Breast epithelium (tissue), 4 donors: ENCODE measurements at places on chromosomes 6 and 20.
A peak's percentile ranks its signal among the peaks of the same experiment; 100 is the strongest.

- H3K36me3 ChIP-seq = no peaks in the 10 kb centered on the region
- H3K4me1 ChIP-seq = no peaks in the 10 kb centered on the region
- H3K27ac ChIP-seq = no peak overlapping the region
- no peak for DNase-seq
- no peak overlapping the region for H3K4me3 ChIP-seq
- H3K27me3 ChIP-seq = no peaks in the 10 kb centered on the region
Observed at GRCh38 chr6:30331981-30332380, 5.3 kb downstream of the TRIM39 start.

- peaks cover 4% of the 10 kb centered on the region for H3K27me3 ChIP-seq
- no peaks in the 10 kb centered on the region for H3K4me1 ChIP-seq
- no peaks in the 10 kb centered on the region for H3K36me3 ChIP-seq
Observed at GRCh38 chr20:598133-598850, 11.8 kb downstream of the TCF15 start.

DNA sequence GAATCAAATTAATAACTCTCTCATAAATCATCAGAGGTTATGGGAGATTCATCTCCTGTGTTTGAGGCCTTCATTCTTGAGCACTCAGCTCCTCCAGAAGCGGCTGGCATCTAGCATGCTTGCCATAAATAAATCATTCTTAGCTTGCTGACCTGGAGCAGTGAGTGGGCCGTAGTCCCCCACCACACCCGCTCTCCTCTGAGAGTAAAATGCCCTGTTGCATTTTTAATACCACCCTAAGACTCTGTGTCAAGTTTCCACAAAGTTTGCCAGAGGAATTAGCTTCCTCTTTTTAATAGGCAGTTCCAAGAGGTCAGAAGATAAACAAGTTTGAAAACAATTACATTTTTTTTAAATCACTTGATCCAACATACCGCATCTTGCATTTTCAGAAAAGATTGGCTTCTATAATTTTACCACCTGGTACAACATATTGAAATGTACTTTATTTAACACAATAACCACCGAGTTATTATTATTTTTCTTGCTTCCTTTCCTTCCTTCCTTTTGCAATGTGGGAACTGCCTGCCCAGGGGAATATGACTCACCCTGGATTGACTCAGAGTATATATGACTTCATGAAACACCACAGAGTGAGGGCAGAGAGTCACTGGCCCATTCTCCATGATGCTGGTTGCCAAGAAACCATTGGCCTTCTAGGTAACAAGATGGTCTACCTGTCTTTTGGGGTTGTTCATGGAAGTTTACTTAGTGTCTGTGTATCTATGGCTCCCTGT lies 29.4 kb upstream of the CLIC5 start:
- H3K4me3 ChIP-seq = no peak overlapping the region
- no peaks in the 10 kb centered on the region for H3K36me3 ChIP-seq

DNA sequence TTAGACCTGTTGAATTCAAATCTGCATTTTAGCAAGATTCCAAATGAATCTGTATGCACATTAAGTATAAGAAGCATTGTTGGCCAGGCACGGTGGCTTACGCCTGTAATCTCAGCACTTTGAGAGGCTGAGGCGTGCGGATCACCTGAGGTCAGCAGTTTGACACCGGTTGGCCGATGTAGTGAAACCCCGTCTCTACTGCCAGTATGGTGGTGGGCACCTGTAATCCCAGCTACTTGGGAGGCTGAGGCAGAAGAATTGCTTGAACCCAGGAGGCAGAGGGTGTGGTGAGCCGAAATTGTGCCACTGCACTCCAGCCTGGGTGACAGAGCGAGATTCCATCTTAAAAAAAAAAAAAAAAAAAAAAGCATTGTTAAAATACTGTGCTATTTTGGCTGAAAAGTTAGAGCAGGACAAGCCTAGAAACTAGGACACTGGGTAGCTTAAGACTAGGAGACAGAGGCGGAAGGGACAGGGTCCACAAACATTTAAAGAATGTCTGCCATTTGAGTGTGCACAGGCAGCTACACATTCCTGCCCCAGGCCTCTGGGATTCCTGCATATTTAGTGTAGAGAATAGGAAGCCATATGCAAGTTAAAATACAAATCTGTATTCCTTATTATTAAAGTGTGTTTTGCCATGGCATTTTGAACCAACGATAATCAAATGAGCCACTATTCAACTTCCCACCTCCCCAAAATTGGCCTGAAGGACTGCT lies 45.1 kb upstream of the EEF1A1 start:
- no peaks in the 10 kb centered on the region for H3K4me1 ChIP-seq
- no peak overlapping the region for H3K27ac ChIP-seq
- no peak overlapping the region for H3K4me3 ChIP-seq
- H3K27me3 ChIP-seq = no peaks in the 10 kb centered on the region
- no peak for DNase-seq

- peak; percentile 3 for DNase-seq
- no peak overlapping the region for H3K27ac ChIP-seq
- H3K4me1 ChIP-seq = no peaks in the 10 kb centered on the region
- H3K27me3 ChIP-seq = peaks cover 80% of the 10 kb centered on the region
- H3K4me3 ChIP-seq = peak overlapping the region; percentile 11
Observed at GRCh38 chr20:21522481-21523280, 8.8 kb upstream of the NKX2-2 start.
